ENCODE measurements at places on chromosomes 5 and 9.

DNA sequence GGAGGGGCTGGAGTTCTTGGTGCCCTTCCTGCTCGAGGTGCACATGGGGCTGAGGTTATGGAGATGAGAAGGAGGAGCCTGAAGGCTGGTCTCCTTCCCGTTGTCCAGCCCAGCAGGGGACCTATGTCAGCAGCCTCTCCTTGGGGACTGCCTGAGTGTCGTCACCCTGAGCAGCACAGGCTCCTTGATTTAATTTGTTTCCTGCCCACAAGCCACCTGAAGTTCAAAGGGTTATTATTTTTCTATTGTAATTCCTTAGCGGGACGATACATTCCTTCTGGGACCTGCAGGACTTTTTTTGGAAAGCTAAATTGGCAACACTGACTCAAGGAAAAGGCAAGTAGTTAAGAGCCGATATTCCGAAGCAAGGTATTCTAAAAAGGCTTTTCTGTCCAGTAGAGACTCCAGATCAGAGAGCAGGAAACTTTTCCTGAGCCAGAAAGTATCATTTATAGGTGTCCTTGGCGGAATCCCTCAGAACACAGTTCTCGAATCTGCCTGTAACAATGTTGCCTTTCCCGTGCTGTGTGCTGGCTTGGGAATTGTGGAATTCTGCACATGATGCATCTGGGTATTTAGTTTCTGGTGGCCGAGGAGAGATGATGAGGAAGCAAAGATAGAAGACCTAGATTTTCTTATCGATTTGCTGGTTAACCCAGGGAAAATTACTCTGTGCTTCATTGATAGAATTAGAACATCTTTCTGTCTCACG, 55.4 kb downstream of the ARHGAP26 start:
- no peak for DNase-seq

GRCh38 chr5:116002116-116002906, 30.0 kb upstream of the ARL14EPL start:
- no peak for DNase-seq

- DNase-seq = no peak
These were observed 71.8 kb downstream of the EFNA5 start for GRCh38 chr5:107598958-107599357.

DNA sequence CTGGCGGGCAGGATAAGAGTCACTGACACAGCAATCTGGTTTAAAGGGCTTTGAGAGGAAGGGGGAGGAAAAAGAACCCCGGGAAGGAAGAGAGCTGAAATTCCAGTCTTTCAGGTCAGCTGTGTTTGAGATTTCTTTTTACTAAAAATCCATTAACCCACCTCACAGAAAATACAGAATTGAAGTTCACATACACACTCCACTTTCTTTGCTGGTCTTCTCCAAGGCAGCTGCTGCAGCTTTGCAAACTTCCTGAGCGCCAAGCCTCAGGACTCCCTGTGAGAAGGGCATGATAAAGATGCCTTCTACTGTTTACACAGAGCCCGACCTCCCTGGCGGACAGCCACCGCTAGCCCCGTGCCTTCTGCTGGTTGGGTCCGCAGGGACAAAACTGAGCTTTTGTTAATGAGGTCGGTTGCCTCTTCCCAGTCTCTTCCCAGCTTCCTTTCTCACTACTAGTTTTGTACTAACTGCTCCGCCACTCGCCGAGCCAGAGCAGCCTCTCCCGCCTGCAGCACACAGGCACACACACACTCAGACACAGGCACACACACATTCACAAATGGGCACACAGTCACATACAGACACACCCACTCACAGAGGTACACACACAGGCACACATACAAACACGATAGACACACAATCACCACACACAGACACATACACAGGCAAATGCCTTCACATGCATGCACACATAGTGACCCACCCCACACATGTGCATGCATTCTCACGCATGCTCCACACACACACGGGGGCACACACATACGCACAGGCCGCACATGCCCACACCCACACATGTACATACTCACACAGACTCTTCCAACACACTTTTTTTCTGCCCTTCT, at the start of gene FREM1:
TSS of gene FREM1 (minus strand) at position 468 of the 845 bp plus-strand sequence. CDS start 41,451 bp downstream, outside the sequence.
- DNase-seq = peak; percentile 26

GRCh38 chr5:15737871-15738664, 238.1 kb downstream of the FBXL7 start:
- DNase-seq = no peak

DNA sequence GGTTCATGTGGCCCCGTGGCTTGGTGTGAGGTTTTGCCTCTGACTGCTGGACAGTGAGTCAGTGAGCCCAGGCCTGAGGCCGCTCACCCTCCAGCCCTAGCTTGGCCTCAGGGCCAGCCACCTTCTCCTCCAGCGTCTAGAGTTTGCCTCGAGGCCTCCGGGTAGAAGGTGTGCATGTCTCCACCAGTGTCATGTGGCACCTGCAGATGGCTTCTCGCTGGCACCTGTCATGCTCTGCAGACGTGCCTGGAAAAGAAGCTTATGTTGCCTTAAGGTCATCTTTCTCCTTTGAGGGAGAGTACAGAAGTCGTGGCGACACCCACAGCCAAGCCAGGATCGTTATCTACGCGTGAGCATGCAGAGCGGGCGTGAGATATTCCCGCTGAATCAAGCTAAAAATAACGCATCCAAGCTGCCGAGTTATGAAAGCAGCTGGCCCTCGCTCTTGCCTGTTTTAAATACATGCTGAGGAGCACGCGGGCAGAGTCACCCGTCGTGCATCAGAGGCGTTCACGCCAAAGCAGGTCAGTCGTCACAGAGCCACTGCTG, 79.7 kb upstream of the FCN2 start:
- no peak for DNase-seq

GRCh38 chr9:81719972-81720371, 30.6 kb upstream of the TLE1 start:
- DNase-seq = no peak

- DNase-seq = no peak
These were observed 14.2 kb downstream of the CPEB4 start for GRCh38 chr5:173902334-173902733.

- DNase-seq = no peak
These were observed 104.3 kb downstream of the SEMA5A start for GRCh38 chr5:9441610-9442009.

DNA sequence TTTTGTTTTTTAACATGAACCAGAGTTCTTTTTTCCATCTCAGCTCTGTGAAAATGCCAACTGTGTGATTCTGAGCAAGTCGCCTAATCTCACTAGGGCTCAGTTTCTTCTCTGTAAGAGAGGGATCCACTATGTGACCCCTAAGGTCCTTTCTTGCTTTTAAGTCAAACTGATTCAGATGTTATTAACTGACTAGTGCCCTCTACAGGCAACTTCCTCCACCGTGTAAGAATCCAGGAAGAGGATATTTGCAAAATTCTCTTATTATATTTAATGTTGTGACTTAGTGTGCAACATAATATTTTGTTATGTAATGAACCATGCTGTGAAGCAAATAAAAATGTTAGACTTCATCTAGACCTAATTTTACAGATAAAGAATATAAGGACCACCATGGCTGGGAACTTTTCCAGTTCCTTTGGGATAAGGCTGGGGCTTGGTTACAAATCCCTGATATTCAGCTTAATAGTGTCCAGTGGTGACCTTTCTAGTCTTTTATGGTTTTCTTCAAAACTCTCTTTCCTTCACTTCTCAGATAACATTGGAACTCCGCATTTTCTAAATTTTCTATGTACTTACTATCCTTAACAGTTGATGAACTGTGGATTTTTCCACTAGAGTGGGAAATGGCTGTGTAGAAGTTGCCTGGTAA, 244.7 kb downstream of the PIK3R1 start:
- peak; percentile 34 for DNase-seq

GRCh38 chr9:13436591-13436990, 157.1 kb upstream of the MPDZ start:
- no peak for DNase-seq

DNA sequence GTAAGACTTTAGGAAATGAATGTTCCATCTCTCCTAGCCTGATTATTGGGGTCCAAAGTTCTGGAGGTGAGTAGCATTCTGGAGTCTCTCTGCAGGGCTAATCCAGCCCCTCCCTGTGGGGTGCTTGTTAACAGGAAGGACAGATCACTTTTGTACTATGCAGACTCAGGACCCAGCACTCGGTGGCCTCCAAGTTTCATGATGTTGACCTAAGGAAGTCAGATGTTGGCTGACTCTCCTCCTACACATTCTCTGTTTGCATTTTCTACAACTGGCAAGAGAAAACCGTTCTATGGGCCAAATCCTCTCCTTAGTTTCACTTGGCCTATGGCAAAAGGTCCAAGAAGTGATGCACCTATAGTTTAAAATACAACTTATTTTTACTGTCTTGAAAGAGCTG, 5.5 kb upstream of the PDE8B start:
- no peak for DNase-seq

GRCh38 chr9:98887918-98888510, 55.7 kb upstream of the COL15A1 start:
- no peak for DNase-seq

GRCh38 chr9:117720555-117720954, 16.4 kb downstream of the TLR4 start:
- DNase-seq = no peak

DNA sequence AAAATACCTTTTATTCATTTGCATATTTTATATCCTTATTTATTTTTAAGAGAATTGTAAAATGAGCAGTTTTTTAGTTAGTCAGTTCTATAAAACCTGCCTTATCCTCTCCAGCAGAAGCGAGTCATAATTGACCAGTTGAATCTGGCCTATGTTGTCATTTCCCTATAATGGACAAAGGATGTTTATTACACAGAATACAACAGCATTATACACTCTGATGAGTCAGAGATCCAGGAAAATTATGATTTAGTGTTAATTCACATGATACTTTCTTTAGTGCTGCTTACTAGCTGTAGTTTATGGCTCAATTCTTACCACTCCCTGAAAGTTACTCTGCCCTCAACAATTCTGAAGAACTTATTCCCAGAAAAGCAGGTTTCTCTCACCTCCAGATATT, 26.8 kb upstream of the LURAP1L start:
- no peak for DNase-seq

DNA sequence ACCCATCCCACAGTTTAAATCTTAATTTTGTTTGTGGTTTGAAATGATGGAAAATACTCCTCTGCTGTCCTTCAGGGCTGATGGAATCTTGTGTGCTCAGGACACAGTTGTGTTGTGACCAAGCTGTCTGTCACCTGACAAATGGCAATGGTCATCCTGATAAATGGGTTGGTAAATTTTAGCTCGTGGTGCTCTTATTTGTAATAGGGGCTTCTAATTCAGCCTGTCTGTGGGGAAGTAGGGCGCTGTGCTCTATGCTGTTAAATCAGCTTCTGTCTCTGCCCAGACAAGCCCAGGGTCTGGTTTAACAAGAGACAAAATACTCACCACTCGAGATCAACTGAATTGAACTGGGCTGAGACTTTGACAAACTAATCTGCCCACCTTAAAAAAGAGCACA, 4.5 kb downstream of the LRRTM2 start:
- DNase-seq = no peak

DNA sequence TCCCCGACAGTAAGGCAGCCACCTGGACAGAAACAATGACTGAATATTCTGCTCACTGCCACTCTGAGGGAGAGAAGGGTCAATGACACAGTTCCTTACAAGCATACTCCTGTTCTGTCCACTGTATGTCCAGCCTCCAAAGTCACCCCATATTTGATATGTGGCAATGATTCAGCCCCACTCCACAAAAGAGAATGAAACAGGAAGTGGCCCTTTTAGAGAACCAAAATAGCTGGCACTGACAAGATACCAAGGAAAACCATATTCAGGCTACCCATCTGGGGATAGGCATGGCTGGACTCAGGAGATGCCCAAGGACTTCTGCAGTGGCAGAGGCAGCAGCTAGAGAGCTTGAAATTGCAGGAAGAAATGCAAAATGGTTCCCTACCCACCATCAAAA, 12.8 kb upstream of the GFRA3 start:
- no peak for DNase-seq

All from thyroid gland (tissue), 4 donors.